Left cardiac atrium (tissue), 4 donors: ENCODE measurements at places on chromosomes 1 and 21.

GRCh38 chr1:211827051-211827450 lies 3.5 kb downstream of the LPGAT1 start:
- DNase-seq: no peak

DNA sequence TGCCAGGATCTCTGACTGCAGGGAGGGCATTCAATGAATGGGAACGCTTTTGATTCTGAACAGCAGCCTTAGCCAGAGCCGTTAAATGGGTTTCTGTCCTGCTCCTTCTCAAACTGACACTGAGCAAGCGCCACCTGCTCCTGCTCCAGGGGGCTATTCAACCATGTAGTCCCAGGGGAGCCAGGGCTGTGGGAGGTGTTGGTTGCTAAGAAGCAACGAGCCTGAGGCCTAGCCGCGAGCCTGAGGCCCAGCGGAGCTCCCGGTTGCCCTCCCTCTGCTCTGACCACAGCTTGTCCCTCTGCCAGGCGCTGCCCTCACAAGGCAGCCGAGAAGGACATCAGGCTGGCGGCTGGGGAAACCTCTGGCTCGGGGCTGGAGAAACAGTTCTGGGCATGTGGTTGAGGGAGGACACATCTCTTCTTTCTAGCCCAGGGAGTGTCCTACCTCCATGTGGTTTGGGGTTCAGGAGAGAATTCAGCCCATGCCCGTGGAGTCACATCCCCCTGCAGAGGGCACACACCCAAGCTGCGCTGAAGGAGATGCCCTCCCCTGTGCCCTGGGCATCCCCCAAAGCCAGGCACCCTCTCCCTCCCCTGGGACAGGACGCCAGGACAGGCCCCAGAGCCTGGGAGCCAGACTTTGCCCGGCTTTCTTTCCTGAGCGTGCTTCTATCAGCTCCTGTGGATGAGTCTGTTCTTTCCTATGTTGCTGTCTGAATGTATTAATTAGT lies 18.0 kb downstream of the PCP4 start:
- peak; percentile 49 for DNase-seq

DNA sequence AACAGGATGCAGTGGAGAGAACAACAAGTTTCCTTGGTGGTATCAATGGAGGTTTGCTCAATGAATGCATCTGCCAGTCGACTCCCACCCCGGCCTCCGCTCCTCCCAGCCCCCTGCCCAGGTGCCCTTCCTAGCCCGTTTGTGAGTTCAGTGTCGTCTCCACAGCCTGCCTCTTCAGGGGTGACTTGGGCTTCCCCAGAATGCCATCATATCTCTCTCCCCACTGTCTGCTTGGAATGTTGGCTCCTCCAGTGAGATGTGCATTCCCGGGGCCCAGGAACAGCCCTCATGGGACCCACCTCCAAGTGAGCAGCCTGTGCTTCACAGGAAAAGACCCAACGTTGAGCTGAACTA lies 30.5 kb downstream of the MATN1 start:
- DNase-seq: no peak

DNA sequence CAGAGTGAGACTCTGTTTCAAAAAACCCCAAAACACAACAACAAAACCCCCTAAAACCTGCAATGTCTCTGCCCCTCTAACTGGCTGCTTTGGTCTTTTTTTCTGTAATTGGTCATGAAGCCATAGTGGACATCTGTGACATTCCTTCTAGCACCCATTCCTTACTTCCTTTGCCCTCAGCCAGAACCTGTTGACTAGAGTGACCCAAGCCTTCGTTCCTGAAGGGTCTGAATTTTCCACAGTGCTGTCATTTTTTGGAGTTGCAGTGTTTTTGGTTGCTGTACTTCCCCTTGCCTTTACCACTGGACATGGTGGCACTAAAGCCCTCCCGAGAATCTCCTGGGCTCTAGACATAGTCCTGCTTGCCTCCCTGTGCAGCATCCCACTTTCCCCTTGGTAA lies 48.5 kb upstream of the LIN9 start:
- DNase-seq: no peak

GRCh38 chr21:18622383-18622782 lies 218.8 kb upstream of the TMPRSS15 start:
- no peak for DNase-seq

DNA sequence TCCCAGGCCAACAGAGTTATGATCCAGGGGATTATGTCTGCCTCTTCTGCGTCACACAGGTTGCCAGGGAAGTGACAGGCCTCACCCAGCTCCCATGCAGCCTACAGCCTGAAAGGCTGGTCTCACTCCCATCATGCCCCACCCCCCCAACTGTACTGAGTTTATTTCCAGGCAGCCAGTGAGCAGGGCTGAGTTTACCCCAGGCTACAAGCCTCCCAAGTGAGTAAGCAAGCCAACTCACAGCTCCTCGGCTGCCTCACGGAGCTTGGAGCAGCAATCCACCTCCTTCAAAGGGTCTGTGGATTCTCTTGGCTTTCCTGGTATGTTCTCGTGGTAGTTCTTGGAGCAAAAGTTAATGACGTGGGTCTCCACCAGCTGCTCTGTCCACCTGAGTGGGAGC lies 1147.6 kb upstream of the ADGRL4 start:
- no peak for DNase-seq

DNA sequence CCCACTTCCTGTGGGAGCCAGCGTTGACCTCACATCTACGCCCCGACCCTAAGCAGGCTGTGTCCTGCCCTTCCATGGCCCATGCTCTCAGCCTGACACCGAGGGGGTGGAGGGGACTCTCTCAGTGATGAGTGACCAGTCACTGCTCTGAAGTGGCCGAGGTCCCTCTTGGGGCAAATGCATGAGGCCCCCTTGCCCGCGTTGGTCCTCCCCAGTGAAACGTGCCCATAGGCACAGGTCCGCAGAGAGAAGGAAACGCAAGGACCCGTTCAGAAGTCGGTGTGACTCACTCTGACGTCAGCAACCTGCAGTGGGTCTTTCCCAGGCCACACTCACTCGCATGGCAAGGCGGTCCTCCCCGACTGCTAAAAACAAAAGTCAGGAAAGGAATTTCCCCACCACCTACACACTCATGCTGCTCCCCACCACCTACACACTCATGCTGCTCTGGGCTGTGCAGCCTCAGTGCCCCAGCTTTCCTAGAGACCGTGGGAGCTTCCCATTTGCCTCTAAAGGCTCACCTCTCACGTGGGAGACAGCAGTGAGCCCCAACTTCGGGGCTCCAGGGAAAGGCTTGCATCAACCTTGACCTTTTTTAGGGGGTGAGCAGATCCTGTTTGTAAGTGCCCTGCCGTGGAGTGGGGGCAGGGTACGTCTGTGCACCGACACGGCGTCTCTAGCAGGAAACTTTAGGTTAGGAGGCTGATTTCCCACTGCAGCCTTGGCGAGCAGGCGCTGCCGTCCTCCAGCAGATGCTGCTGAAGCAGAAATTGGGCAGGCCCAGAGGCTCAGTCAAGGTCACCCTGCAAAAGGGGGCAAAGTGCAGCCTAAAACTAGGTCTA lies 11.4 kb downstream of the UBASH3A start:
- peak; percentile 33 for DNase-seq

- DNase-seq: no peak
Measured at GRCh38 chr1:184790642-184791549, 36.2 kb upstream of the EDEM3 start.

GRCh38 chr1:225880222-225880588 lies 2.0 kb downstream of the TMEM63A start:
- DNase-seq: no peak

DNA sequence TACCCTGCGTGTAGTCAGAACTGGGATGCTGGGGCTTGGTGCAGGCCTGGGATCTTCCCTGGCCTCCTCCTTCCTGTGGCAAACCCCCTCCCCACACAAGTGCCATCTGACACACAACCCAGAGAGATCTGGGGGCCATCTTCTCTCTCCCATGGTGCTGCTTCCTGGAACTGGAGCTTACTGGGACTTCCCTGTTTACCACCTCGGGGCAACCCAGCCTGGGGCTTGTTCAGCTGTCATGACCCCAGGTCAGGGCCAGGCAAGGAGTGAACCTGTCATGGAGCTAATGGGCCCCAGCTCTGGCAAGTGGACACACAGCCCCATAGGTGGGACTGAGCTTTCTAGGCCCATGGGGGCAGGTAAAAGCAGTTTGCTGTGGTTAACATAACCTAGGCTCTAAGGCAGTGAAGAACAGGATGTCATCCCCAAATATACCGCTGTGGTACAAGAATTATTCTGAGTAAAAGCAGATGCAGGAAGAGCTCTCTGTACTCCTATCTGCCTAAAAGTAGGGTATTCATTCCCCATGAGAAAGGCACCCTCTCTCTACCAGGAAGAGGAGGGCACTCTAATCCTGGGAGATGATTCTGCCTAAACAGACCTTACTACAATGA lies 2.4 kb downstream of the TRIM11 start:
- no peak for DNase-seq

- no peak for DNase-seq
Measured at GRCh38 chr21:27772816-27773215, 805.9 kb upstream of the ADAMTS5 start.

DNA sequence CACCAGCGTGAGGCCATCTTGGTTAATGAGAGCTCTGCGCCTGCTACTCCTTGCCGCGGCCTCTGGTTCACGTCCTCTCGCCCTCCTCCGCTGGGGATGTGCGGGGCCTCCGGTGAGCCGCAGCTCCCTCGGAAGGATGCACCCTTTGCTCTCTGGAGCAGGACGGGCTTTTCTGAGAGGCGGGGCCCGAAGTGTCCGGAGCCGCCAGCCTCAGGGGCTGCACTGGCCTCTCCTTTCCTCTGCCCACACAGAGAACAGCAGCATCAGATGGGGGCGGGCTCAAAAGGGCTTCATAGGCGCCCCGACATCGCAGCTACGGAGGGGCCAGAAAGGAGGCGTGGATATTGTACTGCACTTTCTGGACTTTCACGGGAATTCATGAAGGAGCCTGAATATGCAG lies 284.7 kb downstream of the CAMTA1 start:
- DNase-seq: no peak

DNA sequence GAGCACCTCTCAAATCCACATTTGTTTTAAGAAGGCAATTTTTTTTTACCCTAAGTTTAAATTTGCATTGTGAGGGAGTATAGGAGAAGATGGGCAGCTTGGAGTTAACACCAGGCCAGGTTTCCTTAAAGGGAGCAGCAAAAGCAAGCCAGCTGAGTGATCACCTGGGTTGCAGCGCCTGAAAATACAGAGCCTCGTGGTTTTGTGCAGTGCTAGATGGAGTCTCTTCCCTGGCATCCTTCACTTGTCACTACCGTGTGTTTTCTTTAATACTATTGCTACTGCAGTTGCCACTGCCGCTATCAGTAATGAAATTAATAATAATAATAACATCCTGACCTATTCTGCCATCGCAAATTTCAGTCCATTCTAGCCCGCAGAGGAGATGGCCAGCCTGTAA lies 35.2 kb upstream of the VAV3 start:
- no peak for DNase-seq

GRCh38 chr1:60262701-60263100 lies 189.1 kb upstream of the C1orf87 start:
- no peak for DNase-seq

GRCh38 chr21:22399681-22400514 lies 1401.7 kb downstream of the NCAM2 start:
- DNase-seq: no peak

GRCh38 chr1:161440312-161440894 lies 64.9 kb upstream of the FCGR2A start:
- DNase-seq: peak; percentile 53

GRCh38 chr1:73801912-73802429 lies 396.0 kb downstream of the LRRIQ3 start:
- no peak for DNase-seq

- no peak for DNase-seq
Measured at GRCh38 chr1:32062867-32063230, 9.9 kb upstream of the TMEM39B start.

DNA sequence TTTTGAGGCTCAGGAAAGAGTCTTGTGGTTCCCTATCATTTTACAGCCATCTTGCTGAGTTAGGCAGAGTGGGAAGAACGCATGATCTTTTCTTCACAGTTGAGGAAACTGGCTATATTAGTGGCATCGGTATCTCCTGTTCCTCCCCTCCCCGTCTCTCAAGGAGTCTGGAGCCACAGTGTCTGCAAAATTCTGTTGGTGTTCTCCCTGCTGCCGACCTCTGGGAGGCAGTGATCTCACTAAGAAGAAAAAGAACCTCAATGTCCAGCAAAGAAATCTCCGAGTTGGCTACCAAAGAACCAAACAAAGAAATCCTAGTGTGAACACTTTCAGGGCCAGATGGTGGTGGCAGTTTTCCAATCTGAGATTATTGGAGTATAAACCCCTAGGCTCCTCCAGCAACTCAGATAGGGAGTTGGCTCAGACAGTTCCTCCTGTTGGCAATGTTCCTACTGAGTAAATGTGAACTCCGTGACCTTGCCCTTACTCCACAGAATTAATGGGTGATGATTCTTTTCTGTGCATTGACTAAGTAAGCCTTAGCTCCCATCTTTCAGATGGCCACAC lies 41.2 kb downstream of the PRAMEF20 start:
- no peak for DNase-seq

GRCh38 chr1:204406621-204407020 lies 5.0 kb downstream of the PPP1R15B start:
- DNase-seq: no peak

- no peak for DNase-seq
Measured at GRCh38 chr1:246270236-246270635, 236.8 kb downstream of the SMYD3 start.

DNA sequence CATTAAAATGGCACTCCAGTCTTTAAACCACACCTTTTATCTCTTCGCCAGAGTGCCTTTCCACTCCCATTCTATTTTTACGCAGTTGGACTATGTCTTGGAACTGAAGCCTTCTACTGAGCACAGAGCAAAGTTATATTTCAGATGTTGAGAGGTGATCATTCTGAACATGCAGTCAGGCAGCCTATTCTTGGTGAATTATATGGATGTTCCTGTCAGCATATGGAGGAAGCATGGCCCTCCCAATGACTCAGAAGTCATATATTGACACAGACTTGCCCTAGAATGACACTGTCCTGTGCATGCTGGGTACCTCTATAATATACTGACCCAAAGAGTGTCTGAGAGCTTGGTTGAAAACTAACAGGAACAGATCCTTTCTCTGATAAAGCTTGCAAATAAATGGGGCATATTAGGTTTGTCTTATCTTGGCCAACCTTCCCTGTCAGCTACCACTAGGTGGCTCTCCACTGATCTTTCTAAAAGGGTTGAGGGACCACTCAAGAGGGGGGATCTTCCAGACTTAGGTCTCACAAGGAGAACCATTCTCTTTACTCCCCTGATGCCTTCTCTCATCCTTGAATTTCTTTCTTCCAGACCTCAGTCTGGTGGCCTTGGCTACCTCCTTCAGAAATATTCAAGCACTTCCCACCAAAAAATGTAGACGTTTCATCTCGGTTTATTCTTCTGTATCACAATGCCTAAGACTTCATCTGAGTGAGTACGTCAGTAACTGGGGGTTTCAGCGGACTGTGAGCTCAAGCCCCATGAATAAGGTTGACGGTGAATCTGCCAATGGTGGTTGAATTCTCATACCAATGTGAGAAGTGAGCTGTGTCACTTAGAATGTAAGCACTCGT lies 11.8 kb upstream of the ALG14 start:
- DNase-seq: no peak

- DNase-seq: no peak
Measured at GRCh38 chr1:66375125-66375524, 158.8 kb upstream of the SGIP1 start.

- peak; percentile 46 for DNase-seq
Measured at GRCh38 chr1:246753670-246754535, 29.7 kb downstream of the SCCPDH start.

GRCh38 chr1:6500544-6501278 lies 9.2 kb upstream of the PLEKHG5 start:
- DNase-seq: no peak

GRCh38 chr1:35929730-35930592 lies 944 bp upstream of the AGO3 start:
- peak; percentile 61 for DNase-seq

- DNase-seq: no peak
Measured at GRCh38 chr1:155014709-155015508, 12.3 kb downstream of the ZBTB7B start.

- DNase-seq: no peak
Measured at GRCh38 chr1:77509051-77509492, 173.4 kb downstream of the ZZZ3 start.
